Transverse colon (tissue), 4 donors: ENCODE measurements at places on chromosomes 2 and 18.

DNA sequence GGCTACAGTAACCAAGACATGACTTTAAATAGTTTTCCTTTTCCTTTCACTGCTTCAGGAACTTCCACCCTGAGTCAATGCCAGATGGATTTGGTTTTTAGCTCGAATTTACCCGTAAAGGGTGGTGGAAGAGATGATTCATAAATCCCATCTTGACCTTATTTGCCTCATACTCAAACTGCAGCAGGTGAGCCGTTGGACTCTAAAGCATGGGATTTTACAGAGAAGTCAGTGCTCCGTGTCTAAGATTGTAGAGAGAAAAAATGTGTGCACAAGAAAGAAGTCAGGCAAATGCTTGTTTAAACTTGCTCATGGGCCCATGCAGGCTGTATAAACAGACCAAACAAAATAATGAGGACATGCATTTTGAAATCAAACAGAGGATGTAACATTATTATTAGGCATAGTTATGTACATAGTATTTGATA is 369.7 kb upstream of the TRIB2 start:
- DNase-seq: no peak
- no peaks in the 10 kb centered on the region for H3K27me3 ChIP-seq
- H3K27ac ChIP-seq: no peak overlapping the region
- no peaks in the 10 kb centered on the region for H3K36me3 ChIP-seq
- peaks cover 6% of the 10 kb centered on the region for H3K4me1 ChIP-seq

DNA sequence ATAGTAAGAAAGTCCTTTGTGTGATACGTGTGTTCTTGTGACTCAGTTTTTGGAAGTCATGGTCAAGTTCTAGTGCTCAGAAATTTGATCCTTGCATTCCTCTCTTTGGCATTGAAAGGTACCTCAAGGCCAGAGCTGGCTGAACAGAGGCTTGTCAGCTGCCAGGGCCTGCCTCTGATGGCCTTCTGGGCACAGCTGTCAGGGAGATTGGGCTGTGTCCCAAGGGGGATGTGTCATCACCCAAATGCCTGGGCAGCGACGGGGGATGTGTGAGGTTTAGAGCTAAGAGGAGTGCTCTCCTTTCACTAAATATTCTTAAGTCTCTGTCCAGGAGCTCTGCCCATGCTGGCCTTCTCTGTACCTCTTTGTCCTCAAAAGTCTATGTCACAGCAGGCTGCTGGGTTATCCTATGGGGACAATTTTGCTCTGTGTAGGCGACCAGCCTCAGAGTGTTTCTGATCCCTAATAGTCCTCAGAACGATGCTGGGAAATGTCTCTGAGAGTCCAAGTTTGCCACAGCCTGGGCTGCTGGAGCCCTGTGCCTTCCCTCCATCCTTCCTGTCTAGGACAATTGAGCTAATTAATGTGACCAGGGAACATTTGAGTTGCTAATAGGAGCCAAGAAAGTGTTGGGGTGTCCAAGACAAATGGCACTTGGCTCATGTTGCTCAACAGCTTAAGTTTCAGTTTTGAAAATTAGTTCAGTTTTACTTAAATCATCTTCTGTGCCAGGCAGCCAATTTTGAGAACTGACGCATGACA is 115.4 kb upstream of the ZNF521 start:
- no peak overlapping the region for H3K27ac ChIP-seq
- no peaks in the 10 kb centered on the region for H3K27me3 ChIP-seq
- H3K4me3 ChIP-seq: no peak overlapping the region
- DNase-seq: no peak
- H3K4me1 ChIP-seq: no peaks in the 10 kb centered on the region

DNA sequence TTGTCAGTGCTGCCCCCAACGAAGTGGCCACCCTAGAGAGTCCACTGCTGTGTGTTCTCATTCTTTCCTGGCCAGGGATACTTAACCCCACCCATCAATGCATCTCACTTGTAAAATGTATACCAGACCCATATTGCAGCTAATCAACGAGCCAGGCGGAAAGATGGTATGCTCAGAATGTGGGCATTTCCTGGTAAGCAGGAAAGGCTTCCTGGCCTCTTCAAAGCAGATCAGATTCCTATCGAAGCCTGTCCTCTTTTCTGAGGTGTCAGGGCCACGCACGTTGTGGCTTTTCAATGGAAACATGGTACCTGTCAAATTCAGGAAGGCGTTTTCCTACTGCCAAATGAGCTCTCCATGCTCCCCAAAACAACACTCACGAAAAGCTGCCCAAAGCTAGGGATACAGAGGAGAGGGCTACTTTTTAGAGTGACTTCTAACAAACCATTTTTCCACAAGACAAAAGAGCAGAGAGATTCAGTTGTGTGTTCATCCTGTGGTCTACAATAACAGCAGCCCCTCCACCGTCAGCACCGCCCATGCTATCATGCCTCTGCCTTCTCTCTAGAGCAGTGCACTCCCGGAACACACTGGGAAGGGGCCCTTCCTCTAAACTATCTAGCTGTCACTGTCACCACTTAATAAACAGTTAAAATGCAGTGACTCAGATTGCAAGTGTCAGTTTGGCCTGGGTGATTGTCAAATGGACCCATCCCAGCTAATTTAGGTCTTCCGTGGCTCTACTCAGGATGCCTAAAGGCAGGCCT is 535.1 kb downstream of the RNF144A start:
- H3K4me1 ChIP-seq: no peaks in the 10 kb centered on the region
- H3K27ac ChIP-seq: no peak overlapping the region
- H3K4me3 ChIP-seq: no peak overlapping the region
- no peaks in the 10 kb centered on the region for H3K27me3 ChIP-seq

DNA sequence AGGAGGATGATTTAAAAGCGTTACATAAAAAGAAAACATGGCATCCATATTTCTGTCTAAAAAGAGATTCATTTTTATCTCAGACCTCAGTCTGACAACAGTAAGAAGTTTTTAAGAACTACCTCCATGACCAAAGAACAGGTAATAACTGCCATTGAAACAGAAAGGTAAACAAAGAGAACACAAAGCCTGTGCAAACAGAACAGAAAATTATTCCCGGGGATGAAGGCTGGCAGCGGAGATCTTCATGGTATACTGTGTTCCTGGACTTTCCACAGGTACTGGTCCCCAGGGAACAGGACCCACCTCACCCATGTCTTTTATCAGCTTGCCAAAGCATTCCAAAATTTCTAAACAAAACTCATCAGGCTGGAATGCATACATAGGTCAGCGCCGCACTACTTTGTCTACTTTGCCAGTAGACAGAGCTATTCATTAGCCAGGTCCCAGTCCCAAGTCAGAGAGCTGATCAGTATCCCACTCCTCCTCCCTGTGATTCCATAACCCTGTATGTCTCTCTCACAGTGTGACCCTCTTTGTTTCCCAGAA is 277.3 kb downstream of the MBD2 start:
- no peaks in the 10 kb centered on the region for H3K4me1 ChIP-seq
- no peak for DNase-seq
- no peaks in the 10 kb centered on the region for H3K27me3 ChIP-seq
- no peaks in the 10 kb centered on the region for H3K36me3 ChIP-seq
- H3K4me3 ChIP-seq: no peak overlapping the region
- no peak overlapping the region for H3K27ac ChIP-seq
